ENCODE measurements at places on chromosomes 12 and 14.

DNA sequence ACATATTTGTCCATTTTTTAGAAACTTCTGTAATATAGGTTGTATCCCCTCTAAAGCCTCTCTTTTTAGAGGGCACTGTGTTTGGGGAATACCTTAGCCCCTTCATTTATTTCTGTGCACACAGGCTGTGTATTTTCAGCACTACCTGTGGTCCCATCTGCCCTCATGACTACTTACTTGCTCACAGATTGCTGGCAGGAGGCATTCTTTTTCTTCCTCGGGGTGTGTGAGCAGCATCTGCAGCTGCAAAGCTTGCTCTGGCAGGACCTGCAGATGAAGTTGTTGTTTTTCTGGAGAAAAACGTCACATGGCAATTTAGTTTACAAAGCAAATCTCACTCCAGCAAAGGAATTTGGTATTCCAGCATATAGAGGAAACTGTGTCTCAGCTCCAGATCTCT is 24.3 kb downstream of the ANG start:
- DNase-seq = no peak

DNA sequence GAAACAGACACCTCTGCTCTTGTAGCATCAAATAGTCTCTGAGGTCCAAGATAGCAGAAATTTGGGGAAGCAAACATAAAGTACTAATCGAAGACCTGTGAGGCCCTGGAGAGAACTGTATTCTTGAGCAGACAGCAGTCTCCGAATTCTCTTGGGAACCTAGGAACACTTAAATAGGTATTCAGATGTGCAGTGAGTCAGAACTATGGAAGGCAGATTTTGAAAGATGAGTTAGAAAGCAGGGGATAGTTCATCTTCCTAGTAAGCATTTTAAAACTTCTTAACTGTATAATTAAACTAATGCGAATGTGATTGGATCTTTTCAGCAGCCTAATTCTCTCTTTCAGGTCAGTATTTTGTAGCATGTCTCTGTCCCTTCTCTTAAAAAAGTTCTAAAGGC is 30.6 kb downstream of the NAA30 start:
- DNase-seq = no peak

- no peak for DNase-seq
These were observed 339.3 kb downstream of the EGLN3 start for GRCh38 chr14:33611405-33612196.

DNA sequence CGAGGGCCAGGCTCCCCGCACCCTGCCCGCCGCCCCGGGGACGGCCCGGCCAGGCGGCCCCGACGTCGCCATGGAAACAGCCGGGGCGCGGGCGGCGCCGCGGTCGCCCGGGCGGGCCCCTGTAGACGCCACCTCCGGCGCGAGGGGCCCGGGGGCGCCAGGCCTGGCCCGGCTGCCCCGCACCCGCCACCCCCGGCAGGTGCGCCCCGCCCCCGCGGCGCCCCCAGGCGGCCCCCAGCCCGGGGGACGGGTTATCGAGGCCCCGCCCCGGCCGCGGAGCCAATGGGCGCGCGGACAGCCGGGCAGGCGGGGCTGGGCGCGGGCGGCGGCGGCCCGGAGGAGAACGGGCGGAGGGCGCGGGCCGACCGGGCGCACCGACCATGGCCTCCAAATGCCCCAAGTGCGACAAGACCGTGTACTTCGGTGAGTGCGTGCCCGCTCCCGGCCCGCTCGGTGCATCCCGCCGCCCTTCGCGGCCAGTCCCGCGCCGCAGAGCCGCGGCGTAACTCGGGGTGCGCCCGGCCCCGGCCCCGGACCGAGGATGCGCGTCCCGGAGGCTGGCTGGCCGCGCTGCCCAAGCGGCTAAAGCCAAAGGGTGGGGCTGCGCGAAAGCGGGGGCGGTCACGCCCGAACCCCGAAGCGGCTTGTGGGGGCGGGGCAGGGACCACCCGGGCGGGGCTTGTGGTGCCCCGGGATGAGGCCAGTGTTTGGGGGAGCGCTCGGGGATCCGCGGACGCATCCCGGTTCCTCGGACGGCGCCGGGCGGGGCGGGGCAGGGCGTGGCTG is at the start of gene CRIP2:
TSS of gene CRIP2 (plus strand) at position 339 of the 786 bp plus-strand sequence. CDS start at position 381, 42 bp downstream.
- no peak for DNase-seq

GRCh38 chr12:64634508-64635092 is 24.3 kb downstream of the RASSF3 start:
- DNase-seq = no peak

DNA sequence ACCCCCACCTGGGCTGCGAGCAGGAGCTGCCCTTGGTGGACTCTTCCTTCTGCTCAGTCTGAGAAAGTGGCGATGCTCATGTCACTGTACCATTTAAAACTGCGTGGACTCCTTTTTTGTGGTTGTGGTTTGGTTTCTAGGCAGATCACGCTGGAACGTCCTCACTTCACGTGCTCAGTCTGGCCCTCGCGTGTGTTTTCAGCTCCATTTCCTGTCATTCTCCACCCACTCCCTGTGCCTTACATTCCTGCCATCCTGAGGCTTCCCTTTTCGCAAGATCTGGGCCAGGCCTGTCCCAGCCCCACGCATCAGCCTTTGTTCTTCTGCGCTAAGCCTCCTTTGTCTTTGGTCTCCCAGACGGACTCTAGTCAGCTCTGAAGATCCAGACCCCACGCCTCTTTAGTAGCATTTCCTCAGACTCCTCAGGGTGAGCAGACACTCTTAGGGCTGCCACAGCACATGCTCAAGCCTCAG is 105.4 kb downstream of the FBXL14 start:
- no peak for DNase-seq
